Body of pancreas (tissue), 4 donors: ENCODE measurements at places on chromosomes 2 and 18. TPM values are rescaled to one million over a fixed set of nuclear protein-coding genes. Genes with fewer than 3 reads are reported as not detected.

DNA sequence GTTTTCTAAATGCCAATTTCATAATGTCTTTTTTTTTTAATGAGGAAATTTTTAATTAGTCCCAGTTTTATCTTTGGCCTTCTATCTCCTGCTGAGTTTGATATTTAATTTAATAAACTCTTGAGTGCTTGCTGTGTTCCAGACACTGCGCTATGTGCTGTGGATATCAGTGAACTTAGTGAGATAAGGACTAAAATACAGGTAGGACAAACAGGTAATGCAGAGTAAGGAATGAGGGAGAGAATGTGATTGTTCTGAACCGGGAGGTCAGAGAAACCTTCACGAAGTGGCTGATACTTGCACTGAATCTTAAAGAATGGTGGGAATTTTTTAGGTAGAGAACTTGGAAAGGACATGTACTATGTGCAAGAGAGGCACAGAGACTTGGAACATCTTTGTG is 28.2 kb downstream of the TTC27 start:
- H3K36me3 ChIP-seq, result peaks cover 4% of the 10 kb centered on the region
- no peaks in the 10 kb centered on the region for H3K27me3 ChIP-seq
- H3K4me1 ChIP-seq, result no peaks in the 10 kb centered on the region
- H3K4me3 ChIP-seq, result no peak overlapping the region
- DNase-seq, result no peak

- peak overlapping the region; percentile 15 for H3K4me3 ChIP-seq
- peak overlapping the region; percentile 90 for H3K27ac ChIP-seq
- no peaks in the 10 kb centered on the region for H3K27me3 ChIP-seq
- DNase-seq, result peak; percentile 89
- H3K36me3 ChIP-seq, result no peaks in the 10 kb centered on the region
Measured at GRCh38 chr2:100818606-100819369, 1.2 kb upstream of the NPAS2 start.

Gene NT5DC4
- not detected for total RNA-seq

DNA sequence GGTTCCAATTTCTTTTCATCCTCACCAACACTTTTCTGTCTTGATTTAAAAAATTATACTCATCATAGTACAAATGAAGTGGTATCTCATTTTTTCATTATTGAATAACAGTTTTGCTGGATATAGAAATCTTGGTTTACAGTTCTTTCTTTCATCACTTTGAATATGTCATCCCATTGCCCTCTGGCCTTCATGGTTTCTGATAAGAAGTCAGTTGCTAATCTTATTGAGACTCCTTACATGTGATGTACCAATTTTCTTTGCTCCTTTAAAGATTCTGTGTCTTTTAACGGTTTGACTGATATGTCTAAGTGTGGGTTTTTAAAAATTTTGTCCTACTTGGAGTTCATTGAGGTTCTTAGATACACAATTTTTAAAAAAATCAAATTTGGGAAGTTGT is 35.0 kb downstream of the SLC3A1 start:
- peaks cover 5% of the 10 kb centered on the region for H3K36me3 ChIP-seq
- H3K27me3 ChIP-seq, result no peaks in the 10 kb centered on the region
- no peak for DNase-seq
- H3K4me1 ChIP-seq, result no peaks in the 10 kb centered on the region

DNA sequence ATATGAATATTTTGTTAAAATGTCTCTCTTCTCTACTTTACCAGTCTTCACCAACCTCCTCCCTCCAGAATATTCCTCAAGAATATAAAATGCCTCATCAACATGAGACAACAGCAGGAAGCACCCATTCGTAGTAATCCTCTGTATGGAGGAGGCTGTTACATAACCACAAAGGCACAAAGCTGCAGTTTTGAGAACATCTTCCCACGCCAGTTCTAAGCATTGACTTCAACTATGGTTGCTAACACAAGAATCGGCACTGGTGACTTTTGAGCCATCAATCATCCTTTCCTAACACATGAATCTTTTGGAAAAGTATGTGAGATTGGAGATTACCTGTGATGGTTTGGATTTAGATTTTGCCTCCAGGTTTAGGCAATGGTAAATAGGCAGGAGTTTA is 54.9 kb upstream of the CYP1B1 start:
- no peaks in the 10 kb centered on the region for H3K27me3 ChIP-seq
- H3K27ac ChIP-seq, result no peak overlapping the region
- no peak overlapping the region for H3K4me3 ChIP-seq
- no peaks in the 10 kb centered on the region for H3K4me1 ChIP-seq
- H3K36me3 ChIP-seq, result no peaks in the 10 kb centered on the region

- H3K27ac ChIP-seq, result no peak overlapping the region
- DNase-seq, result no peak
- no peaks in the 10 kb centered on the region for H3K36me3 ChIP-seq
- no peaks in the 10 kb centered on the region for H3K4me1 ChIP-seq
Measured at GRCh38 chr2:55734726-55735125, 41.1 kb upstream of the PNPT1 start.

Gene FTCDNL1
- 2.6 TPM for total RNA-seq

Gene CPO
- total RNA-seq, result not detected

Gene RAB27B
- 10.1 TPM for total RNA-seq

Gene SPP2
- not detected for total RNA-seq

- H3K27me3 ChIP-seq, result no peaks in the 10 kb centered on the region
- peak; percentile 60 for DNase-seq
- H3K36me3 ChIP-seq, result no peaks in the 10 kb centered on the region
- peaks cover 8% of the 10 kb centered on the region for H3K4me1 ChIP-seq
Measured at GRCh38 chr2:153145470-153145978, 333.0 kb downstream of the RPRM start.
